ENCODE measurements at places on chromosomes 1 and 21. TPM values are rescaled to one million over a fixed set of nuclear protein-coding genes. Genes with fewer than 3 reads are reported as not detected.

- DNase-seq: no peak
These were observed 81.1 kb downstream of the CACHD1 start for GRCh38 chr1:64550946-64551605.

GRCh38 chr1:199151634-199152425, 513.0 kb downstream of the PTPRC start:
- DNase-seq: no peak

GRCh38 chr1:230509281-230509977, 83.3 kb upstream of the PGBD5 start:
- DNase-seq: peak; percentile 68

- no peak for DNase-seq
These were observed 186.7 kb upstream of the NFIA start for GRCh38 chr1:60895701-60896100.

The XPR1 gene
- 15.8 TPM for total RNA-seq

The KRTAP21-3 gene
- not detected for total RNA-seq

Measured in esophagus muscularis mucosa (tissue), 4 donors.